ENCODE measurements at places on chromosomes 7 and 10.

DNA sequence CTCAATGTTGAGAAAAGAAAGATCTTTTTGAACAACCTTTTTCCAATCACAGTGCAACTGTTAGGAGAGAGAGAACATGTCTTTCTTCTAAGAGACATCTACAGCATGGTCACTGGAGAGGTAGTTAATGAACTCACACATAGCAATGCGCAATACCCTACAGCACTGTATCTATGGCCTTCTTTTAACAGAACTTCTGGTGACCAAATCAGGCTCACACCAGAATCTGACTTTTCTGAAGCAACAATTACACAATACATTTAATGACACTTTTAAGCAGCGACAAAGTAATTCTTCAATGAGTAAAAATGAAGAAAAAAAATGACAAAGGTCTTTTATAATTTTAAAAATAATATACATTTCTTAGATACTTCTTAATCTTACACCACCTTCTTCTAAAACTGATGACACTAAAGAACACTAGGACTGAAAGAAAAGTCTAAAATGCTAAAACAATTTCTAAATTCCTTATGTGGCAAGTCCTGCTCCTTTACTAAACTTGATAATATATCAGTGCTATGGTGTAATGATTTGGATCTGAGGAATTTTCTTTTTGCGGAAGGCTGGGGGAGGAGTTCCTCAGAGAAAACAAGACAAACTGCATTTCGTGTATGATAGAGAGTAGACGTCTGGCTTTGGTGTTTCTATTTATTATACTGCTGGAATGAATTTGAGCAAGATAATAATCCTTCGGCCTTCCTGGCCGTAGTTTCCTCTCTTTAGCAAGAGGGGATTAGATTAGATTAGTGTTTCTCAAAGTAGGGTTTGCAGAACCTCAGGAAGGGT is 166.3 kb downstream of the ZNF438 start:
- DNase-seq = no peak

DNA sequence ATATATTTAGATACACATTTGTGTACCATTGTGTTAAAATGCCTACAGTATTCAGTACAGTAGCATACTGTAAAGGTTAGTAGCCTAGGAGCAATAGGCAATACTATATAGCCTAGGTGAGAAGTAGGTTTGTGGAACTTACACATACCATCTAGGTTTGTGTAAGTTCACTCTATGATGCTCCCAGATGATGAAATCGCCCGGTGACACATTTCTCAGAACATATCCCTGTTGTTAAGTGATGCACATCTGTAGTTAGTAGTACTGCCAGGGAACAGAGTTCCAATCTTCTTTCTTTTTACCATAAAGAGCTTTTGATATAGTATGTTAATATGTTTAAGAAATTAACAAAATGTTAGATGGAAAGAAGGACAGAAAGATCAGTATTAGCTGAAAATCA is 138.2 kb downstream of the SNX13 start:
- DNase-seq = no peak

- peak; percentile 85 for DNase-seq
These were observed 14.4 kb downstream of the DENND2A start for GRCh38 chr7:140625908-140626868.

- no peak for DNase-seq
These were observed 145.0 kb downstream of the RNF216 start for GRCh38 chr7:5636446-5636835.

GRCh38 chr10:72753760-72754231 is 61.9 kb downstream of the MCU start:
- DNase-seq = no peak
